Naive thymus-derived CD4-positive, alpha-beta T cell (primary cell): ENCODE measurements at places on chromosomes 5 and 9. TPM values are rescaled to one million over a fixed set of nuclear protein-coding genes. Genes with fewer than 3 reads are reported as not detected.

Gene C8G
- not detected for polyA plus RNA-seq

GRCh38 chr5:78569441-78569840 is 79.1 kb downstream of the LHFPL2 start:
- no peak for DNase-seq

Gene OCLN
- polyA plus RNA-seq: 0.07 TPM

DNA sequence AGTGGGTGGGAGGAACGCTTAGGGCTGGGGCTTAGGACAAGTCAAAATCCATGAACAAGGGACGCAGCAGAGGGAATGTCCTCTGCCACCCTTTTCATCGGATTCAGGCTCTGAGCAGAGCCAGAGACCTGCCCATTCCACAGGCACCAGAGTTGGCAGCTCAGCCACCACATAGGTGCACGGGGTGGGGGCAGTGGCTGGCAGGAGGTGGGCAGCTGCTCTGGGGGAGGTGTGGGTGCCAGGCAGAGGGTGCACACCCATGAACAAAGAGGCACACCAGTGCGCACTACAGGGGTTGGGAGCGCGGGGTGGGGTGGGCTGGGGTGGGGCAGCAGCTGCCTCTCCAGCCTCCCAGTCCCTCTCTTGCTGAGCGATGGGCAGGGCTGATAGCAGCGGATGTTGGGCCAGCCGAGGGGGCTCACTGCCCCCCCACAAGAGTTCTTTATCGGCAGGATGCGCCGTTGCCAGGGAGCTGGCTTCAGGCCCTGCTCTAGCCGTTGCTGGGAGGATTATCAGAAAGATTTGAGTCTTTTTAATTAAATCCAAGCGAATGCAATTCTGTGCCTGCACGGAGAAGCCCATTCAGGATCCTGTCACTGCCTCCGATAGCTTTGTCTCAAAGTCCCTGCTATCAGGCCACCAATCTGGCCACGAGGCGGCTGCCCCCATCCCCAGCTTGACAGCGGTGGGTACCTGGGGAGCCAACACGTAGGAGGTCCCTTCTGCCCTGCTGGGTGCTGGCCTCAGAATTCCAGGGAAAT is 64.3 kb upstream of the LMX1B start:
- no peak for DNase-seq

DNA sequence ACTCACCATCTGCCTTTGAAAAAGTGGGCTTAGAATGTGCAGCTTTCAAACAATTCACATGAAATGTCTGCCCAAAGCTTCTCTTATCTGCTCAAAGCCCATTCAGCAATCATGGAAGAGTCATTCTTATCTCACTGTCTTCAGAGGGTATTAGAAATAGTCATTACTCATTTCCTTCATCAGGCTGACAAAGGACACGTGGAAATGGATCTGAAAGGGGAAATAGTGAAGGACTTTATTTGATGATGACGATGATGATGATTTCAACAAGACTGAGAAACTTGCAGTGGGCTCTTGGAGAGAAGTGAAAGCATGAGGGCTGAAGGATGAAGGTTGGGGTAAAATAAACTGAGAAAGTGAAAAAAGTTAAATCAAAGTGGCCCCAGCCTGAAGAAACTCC is 194.3 kb downstream of the SMARCA2 start:
- DNase-seq: no peak

Gene PCDHB10
- polyA plus RNA-seq: not detected

GRCh38 chr5:179343719-179344430 is 1.4 kb downstream of the ADAMTS2 start:
- DNase-seq: no peak

Gene OR1J2
- not detected for polyA plus RNA-seq

Gene CER1
- not detected for polyA plus RNA-seq

Gene ESM1
- not detected for polyA plus RNA-seq

Gene HTR1A
- not detected for polyA plus RNA-seq
